Frontal cortex (tissue), 4 donors: ENCODE measurements at places on chromosomes 3 and 15. TPM values are rescaled to one million over a fixed set of nuclear protein-coding genes. Genes with fewer than 3 reads are reported as not detected.

The SLC6A20 gene
- 3.3 TPM for total RNA-seq

The CFAP20DC gene
- 2.0 TPM for total RNA-seq

The DUT gene
- 62.8 TPM for total RNA-seq

DNA sequence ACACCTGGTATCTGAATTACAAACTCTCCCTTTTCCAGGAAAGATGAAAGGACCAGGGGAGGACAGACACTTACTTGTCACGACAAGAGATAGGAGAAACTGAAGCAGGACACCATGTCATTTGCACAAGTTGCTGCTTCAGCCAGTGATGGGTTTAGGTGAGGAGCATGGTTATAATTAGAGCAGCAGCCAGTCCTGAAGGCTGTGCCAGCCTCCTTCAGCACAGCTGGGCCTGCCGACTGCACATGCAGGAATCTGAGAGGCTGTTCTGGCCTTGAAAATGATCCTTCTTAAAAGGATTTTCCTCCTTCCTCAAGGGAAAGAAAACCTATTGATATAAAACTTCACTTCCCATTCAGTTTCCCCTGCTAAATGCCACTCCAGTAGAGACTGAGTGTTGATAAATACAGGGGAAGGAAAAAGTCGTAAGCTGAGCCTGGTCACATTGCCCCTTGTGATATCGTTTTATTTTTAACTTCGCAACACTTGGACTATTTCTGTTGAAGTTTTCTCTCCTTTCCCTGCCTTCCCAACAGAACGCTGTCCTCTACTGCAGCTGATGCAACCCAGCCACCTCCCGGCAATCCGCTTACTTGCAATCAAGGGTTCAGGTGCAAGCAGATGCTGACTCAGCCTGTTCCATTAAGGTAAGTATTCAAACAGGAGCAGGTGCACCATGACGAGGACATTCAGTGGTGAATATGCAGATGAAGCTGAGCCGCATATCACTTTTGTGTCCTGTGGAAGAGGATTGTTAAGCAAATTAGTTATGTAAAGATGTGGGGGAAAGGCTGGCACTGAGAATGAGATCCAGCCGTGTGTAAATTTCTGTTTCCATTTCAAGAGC is at the start of gene FBXO40:
Gene FBXO40 (plus strand): TSS at position 524 of the 847 bp plus-strand sequence. CDS start 27,197 bp downstream, outside the sequence.
- DNase-seq: no peak

DNA sequence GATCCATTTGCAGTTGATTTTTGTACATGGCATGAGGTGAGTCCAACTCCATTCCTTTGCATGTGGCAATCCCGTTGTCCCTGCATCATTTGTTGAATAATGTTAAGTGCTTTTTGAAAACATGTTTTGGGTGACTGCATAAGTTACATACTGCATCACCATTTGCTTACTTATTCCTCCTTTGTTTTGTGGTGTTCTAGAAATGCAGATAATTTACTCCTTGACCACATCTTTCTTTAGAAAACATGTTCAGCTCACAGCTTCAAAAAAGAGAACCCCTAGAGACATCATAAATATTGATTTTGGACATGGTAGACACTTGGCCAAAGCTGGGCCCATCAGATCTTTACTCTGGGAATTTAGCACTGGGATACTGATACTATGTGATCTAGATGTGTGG is 135.3 kb upstream of the DAZL start:
- no peak for DNase-seq

DNA sequence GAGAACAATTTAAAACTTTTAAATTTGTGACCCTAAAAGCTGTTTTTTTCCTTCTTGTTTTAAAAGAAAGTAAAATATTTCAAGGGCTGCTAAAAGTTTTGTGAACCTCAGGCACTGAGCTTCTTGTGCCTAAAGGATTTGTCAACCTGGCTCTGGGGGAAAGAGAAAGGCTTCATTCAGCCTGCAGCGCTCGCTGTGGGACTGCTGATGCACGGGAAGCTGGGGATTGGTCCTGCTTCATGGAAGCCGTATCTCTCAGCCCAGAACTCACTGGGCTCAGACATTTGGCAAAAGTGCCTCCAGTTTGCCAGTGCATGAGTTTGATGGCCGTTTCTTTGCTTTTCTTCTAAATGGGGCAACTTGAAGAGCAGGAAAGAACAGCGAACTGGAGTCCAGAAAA is 30.8 kb downstream of the TPRG1 start:
- no peak for DNase-seq

The SENP8 gene
- total RNA-seq: 6.1 TPM

The TGM5 gene
- total RNA-seq: not detected
